Stimulated activated CD4-positive, alpha-beta T cell treated with anti-CD3 and anti-CD28 coated beads, Interleukin-15, amount 100 ng/mL, for 1 hour (primary cell): ENCODE measurements at places on chromosomes 6 and 20.

DNA sequence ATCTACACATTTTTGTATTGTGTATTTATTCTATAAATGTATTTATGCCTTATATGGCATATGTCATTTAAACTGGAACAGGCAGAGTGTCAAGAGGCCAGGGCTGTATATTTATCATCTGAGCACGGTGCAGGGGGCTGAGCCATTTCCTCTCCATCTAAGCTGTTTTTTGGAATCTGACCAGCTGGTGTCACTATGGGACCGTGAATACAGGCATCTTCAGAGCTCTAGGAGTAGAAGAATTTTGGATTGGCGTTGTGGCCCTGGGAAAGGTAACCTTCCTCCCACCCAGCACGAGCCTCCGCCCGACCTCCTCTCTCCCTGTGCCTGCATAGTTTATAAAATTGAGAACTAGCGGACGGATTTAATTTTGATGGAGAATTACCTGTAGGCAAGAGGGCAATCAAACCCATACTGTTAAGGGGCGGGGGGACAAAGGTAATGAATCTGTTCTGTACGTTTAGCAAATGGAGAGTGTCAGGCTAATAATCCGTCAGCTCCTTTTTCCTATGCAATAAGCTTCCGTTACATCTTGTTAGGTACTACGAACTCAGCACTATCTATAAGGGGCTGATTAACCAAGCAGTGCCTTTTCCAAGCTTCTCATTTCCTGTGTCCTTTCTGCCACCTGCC lies 29.0 kb upstream of the EEF1E1 start:
- no peak for DNase-seq

GRCh38 chr20:17825960-17826843 lies 126.4 kb downstream of the BANF2 start:
- DNase-seq: no peak

GRCh38 chr6:121853686-121854085 lies 418.2 kb downstream of the GJA1 start:
- no peak for DNase-seq

DNA sequence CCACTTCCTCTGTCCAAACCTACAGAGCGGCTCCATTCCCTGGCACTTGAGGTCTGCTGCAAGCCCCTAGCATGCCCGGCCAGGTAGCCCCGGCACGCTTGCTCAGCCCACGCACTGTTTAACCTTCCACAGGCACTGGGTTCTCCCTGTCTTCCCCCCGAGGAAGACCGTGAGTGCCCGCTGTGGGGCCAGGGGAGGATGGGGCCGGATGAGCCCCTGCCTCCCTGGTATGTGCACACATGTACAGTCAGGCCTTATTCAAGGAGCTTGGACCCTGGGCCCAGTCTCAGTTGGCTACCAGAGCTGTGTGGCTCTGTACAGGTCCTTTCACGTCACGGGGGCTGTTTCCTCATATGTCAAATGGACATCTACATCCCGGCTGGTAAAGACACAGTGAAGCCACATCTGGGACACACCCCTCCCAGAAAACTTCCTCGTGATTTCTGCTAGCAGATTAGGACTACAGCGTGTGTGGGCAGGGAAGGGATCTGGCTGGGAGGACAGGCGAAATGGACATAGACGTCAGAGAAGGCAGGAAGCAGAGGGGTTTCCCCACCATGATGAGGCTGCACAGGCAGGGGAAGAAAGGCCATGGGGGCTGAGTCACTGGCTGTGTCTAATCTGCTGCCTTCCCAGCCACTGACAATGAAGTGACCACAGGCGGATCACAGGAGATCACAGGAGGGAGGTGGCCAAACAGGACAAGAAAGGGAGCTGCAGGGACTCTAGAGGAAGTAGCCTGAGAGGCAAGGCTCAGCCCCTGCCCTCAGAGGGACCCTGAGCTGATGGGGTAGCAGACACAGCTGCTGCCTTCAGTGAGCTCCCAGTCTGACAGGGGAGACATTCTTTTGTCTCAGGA lies 62.9 kb downstream of the MRPL14 start:
- DNase-seq: no peak

DNA sequence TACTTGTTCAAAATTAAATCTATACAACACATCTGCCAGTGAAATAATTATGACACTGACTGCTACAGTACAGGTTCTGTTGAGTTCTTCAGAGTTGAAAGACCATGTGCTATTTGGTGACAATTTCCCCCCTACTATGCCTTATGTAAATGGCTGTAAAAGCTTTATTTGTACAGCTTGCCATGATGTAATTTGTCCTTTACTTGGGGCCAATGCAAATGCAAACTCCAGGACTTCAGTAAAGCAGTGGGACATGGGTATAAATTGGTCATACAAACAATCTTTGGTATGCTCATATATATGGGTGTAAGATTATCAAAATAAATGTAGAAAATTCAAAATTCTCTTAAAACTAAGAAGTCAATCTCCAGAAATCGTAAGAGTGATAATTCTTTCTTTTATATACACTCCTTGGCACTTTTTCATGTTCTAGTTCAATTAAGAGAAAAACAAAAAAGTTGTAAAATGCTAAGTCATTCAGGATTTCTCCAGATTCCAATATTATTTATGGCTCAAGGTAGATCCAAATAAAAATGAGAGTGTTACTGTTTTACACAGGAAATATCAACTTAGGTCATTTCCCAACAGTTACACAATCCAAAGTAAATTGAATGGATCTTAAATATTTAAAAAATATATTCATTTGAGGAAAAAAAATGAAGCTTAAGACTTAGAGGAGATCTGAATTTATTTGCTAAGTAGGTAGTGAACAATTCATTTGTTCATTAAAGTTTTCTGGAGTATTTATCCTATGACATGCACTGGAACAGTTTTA lies 1310.5 kb upstream of the CITED2 start:
- no peak for DNase-seq

- DNase-seq: no peak
Measured at GRCh38 chr6:2508071-2508470, 242.7 kb downstream of the MYLK4 start.

DNA sequence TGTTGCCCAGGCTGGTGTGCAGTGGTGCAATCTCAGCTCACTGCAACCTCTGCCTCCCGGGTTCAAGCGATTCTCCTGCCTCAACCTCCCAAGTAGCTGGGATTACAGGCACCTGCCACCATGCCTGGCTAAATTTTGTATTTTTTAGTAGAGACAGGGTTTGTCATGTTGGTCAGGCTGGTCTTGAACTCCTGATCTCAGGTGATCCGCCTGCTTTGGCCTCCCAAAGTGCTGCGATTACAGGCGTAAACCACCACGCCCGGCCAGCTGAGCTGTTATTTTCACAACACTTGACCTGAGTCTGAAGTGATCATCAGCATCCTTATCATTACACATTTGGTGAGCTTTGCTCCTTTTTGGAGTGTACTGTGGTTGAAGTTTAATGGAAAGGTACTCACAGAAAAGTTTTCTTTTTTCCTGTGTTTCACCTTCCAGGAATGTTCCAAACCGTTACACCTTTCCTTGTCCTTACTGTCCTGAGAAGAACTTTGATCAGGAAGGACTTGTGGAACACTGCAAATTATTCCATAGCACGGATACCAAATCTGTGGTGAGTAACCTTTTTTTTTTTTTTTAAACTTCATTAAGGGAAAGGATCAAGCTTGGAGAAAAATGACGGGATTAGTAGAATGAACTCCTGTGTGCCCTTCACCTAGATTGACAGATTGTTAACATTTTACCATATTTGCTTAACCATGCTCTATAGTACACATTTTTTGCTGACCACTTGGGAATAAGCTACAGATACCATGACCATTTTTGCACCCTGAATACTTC lies 9.7 kb downstream of the RNF114 start:
- DNase-seq: no peak

- DNase-seq: no peak
Measured at GRCh38 chr20:38789503-38790199, 15.8 kb upstream of the PPP1R16B start.

DNA sequence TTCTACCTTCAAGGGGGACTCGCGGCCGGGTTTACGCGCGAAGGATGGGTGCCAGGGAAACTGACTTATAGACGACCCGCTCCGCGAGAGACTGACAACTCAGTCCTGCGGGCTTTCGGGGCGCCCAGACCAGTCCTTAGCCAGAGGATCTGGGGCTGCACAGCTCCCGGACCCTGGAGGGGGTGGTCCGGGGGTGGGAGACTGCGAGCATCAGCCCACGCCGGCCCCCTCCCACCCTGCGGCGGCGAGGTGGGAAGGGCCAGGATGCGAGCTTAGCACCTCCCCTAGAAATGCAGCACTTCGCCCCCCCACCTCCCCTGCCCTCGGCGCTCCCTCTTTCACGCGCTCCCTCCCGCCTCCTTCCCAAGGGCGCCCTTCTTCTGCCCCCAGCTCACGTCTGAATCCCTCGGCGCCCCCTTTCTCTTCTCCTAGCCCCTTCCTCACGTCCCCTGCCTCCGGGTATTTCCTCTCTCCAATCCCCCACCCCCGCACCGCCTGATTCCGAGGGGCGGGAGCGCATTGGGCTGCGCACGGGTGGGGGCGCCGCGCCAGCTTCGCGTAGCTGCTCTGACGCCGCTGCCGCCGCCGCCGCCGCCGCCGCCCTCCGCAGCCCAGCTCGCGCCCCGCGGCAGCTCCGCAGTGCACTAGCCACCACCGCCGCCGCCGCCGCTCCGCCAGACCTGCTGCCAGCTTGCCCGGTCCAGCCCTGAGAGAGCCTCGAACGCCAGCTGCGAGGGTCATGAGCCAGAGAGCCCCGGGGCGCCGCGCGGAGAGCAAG lies at the start of gene SLC32A1:
Gene SLC32A1, plus strand, starts transcription at position 639 of the 778 bp plus-strand sequence. CDS start 239 bp downstream, outside the sequence.
- DNase-seq: no peak

DNA sequence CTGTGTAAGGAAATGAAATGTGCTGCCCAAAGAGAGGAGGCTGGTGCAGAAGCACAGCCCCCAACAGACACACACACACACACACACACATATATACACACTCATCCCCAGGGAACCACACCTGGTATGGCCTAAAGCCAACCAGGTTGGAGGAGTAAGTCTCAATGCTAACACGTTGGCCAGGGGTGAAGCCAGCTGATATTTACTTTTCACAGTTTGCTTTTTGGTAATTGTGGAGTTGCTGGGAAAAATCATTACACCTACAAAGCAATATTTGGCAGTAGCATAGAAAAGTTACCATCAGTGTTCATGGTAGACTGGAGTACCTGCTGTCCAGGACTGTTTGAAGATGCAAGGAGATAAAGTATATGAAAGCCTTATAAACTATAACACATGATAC lies 50.3 kb upstream of the NAA20 start:
- no peak for DNase-seq

- DNase-seq: no peak
Measured at GRCh38 chr20:63190828-63191227, 25.1 kb downstream of the YTHDF1 start.

GRCh38 chr6:81439417-81439816 lies 313.1 kb downstream of the TENT5A start:
- DNase-seq: no peak

DNA sequence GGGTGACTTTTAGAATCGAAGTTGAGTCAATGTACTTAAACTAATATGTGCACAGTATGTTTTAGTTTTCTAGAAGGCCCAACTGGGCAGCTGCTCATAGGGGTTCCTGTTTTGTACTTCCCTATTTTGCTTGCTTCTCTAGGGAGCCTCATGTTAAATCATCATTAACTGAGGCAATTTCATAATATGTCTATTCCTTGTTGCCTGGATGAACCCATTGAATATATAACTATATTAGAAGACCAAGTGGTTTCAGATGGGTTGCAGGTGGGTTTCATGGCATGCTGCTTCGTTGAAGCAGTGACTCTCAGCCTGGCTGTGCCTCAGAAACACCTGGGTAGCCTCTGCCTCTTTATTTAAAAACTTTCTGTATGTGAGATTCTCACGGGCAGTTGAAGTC lies 22.2 kb downstream of the CARMIL1 start:
- DNase-seq: no peak

- DNase-seq: no peak
Measured at GRCh38 chr6:41505122-41506049, 40.8 kb upstream of the FOXP4 start.

GRCh38 chr6:161133963-161134362 lies 139.9 kb downstream of the AGPAT4 start:
- DNase-seq: no peak

GRCh38 chr6:111718326-111718725 lies 112.6 kb upstream of the TRAF3IP2 start:
- DNase-seq: no peak

- no peak for DNase-seq
Measured at GRCh38 chr6:8539453-8539852, 104.1 kb upstream of the SLC35B3 start.

- no peak for DNase-seq
Measured at GRCh38 chr6:35489066-35489465, 7.8 kb downstream of the TEAD3 start.

- DNase-seq: no peak
Measured at GRCh38 chr6:169529931-169530751, 171.7 kb downstream of the WDR27 start.

- DNase-seq: no peak
Measured at GRCh38 chr6:108896111-108896661, 48.0 kb downstream of the ARMC2 start.
